ENCODE measurements at places on chromosomes 5 and 9.

- DNase-seq = peak; percentile 15
Observed at GRCh38 chr9:84294241-84294950, 46.2 kb downstream of the SLC28A3 start.

DNA sequence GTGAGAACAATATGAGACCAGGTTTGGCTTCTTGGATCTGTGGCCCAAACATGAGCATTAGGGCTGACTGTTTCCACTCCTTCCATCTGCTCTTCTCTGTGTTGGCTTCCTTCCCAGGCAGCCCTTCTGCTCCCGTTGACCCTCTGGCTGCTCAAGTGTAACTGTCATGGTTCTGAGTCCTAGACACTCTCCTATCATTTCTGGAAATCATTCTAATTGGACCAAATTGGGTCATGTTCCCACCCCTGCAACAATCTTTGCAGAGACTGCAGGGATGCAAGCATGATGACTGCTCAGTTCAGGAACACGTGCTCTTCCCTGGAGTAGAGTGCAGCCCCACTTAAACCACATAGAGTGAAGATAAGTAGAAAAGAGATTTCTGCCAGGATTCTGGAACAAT is 741.4 kb downstream of the TAF11L14 start:
- DNase-seq = no peak

GRCh38 chr9:126470241-126470993 is 143.3 kb upstream of the LMX1B start:
- peak; percentile 42 for DNase-seq

GRCh38 chr9:20207176-20207575 is 415.1 kb downstream of the MLLT3 start:
- no peak for DNase-seq

- DNase-seq = no peak
Observed at GRCh38 chr5:10505517-10506095, 58.3 kb upstream of the ANKRD33B start.

DNA sequence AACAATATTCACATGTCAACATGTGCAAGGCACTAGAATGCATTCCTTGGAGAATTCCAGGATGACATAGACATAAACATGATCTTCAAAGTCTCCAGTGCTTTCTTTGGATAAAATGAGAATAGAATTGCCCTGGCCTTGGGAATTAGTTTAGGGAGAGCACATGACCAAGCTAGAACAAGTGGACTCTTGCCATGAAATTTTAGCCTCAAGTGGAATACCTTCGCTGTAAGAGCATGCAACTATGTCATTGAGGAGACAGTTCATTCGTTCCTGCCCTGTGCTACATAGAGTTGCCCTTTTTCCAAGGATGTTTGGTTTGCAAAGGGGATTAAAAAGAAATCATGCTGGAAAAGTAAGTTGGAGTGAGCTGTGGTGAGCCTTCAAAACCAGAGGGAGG is 42.7 kb downstream of the ZFAND5 start:
- no peak for DNase-seq

GRCh38 chr9:18238752-18239447 is 235.1 kb upstream of the ADAMTSL1 start:
- DNase-seq = no peak

- DNase-seq = no peak
Observed at GRCh38 chr5:116645627-116646026, 71.0 kb upstream of the SEMA6A start.

DNA sequence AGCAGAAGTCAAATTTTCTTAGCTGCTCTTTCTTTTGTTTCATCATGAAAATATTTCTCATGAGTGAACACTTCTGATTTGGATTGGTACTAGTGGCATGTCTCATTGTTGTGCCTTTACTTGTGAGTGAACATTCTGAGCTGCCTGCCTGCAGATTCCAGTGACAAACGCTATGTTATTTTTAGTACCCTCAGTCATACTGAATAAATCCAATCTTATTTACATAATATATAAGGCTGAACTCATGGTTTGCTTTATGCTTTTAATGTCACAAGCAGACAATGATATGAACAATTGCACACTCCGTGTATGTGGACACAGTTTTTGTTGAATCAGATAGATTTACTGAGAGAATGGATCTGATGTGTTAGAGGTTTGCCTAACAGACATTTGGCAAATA is 67.8 kb downstream of the ACTBL2 start:
- DNase-seq = no peak

DNA sequence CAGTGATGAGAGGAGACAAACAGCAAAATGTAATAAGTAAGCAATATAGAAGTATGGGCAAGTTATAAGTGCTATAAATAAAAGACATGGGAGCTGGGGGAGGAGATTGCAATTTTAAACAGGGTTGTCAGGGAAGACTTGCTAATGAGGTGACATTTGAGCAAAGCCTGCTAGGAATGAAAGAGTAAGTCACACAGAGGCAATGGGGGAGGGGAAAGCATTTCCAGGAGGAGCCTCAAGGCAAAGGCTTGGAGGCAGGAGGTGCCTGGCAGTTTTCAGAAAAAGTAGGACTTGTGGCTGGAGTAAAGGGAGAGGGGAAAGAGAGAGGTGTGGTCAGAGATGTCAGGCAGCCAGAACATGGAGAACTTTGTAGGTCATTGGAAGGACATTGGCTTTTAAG is 124.4 kb upstream of the NMUR2 start:
- DNase-seq = no peak

- peak; percentile 35 for DNase-seq
Observed at GRCh38 chr9:85142968-85143367, 473.4 kb downstream of the NTRK2 start.

DNA sequence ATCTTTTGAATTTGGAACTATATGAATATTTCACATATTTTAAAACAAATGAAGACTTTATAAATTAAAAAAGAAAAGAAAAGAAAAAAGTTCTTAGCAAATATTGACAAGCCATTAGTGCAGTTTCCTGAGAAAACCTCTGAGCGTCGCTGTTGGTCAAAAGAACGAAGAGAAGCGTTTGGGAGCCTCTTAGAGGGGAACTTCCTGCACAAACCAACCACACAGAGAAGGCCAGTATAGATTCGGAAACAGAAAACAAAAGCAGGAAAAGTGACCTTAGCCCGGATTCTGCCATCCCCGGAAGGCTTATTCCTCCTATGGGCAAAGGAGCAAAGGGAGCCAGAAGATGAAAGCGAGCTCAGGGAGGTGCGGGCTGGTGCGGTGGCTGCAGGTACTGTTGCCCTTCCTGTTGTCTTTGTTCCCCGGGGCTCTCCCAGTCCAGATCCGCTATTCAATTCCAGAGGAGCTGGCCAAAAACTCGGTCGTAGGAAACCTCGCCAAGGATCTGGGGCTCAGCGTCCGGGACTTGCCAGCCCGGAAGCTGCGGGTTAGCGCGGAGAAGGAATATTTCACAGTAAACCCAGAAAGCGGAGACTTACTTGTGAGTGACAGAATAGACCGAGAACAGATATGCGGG is at the start of gene PCDHGB2:
PCDHGB2 (plus strand) TSS at position 205 of the 637 bp plus-strand sequence; CDS start at position 347, 142 bp downstream.
- DNase-seq = peak; percentile 61

GRCh38 chr5:1887588-1888360 is 5.0 kb upstream of the IRX4 start:
- no peak for DNase-seq

GRCh38 chr9:127779136-127779981 is 893 bp upstream of the SH2D3C start:
- peak; percentile 68 for DNase-seq

GRCh38 chr9:7178729-7179128 is 421.0 kb downstream of the KDM4C start:
- no peak for DNase-seq

- DNase-seq = no peak
Observed at GRCh38 chr9:20925256-20926045, 106.0 kb downstream of the HACD4 start.

DNA sequence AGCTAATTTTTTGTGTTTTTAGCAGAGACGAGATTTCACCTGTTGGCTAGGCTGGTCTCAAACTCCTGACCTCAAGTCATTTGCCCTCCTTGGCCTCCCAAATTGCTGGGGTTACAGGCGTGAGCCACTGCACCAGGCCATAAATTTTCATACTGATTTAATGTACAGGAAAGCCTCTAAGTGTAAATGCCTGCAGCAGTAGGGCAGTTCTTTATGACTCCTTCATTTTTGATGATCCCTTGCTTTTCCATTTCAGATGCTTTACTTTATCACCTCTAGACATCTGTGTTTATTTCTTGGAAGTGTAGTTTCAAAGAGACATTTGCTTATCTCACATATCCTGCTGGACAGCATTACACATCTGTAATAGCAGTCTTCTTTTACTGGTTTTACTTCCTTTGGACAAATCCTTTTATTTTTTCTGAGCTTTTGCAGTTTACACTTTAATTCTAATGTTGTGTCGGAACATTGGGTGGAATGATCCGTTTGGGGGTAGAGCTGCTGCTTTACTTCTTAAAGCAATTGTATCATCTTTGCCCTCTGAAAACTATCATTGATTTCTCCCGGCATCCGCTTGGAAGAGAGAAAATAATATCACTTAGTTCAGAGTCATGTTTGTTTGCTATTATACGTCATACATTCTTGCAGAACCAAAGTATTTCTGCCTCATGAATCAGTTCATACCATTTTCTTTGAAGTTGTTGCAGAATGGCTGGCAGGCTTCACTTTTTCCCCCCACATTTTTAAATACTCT is 36.0 kb downstream of the SCGB3A1 start:
- no peak for DNase-seq

- peak; percentile 78 for DNase-seq
Observed at GRCh38 chr5:150485693-150486401, 22.1 kb upstream of the NDST1 start.

DNA sequence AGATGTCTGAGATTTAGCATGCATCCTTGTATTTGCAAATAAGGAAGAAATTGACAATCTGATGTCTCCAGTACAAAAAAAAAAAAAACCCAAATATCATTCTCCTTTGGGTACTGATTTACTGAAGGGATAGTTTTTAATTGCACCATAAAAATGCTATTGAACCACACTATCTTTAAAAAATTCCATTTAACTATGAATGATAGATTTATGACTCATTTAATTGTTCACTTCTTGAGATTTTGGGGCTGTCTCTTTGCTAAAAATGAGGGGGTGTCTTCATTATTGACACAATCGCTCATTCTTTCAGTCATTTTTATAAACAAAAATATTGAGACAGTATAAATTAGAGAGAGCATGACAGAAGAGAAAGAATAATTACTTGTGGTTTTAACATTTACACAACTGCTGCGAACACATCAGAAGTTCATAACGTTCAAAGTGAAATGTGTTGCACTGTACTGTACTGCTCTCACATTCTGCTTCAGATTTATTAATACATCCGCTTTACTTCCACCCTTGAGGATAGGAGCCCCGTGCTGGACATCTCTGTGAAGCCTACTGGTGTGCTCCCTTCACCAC is 142.3 kb downstream of the MEF2C start:
- DNase-seq = no peak

- no peak for DNase-seq
Observed at GRCh38 chr5:115456056-115456455, 88.5 kb downstream of the FEM1C start.

DNA sequence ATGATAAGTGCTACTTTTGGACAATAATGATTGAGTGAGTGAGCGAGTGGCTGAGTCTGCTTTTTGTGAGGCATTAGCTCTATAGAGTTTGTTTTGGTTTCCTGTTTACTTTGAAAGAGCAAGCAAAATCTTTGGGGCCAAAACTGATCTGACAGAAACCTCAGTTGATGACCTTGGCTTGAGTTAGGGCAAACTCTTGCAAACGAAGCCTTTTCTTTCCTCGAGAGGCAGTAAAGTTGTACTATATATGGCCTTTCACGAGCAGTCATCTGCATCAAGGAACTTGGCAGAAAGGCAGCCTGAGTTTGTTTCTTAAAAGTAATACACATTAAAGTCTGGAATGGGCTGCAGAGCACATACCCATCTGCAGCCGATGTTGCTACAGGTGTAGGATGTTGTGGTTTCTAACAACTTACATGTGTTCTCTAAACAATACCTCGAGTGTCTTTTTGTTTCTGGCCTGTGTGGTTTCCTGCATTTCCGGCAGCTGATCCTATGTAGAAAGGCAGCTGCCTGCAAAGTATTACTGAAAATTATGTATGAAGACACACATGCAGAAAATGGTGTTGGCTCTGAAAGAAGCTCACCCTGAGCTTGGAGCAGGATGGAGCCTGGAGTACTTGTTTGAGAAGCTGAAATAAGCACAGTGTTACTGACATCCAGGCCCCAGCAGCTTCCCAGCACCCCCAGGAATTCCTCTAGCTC is 60.8 kb downstream of the FOXD1 start:
- no peak for DNase-seq

GRCh38 chr5:145101246-145101645 is 733.9 kb downstream of the PRELID2 start:
- no peak for DNase-seq

- DNase-seq = no peak
Observed at GRCh38 chr5:151810449-151810848, 38.7 kb downstream of the G3BP1 start.

- DNase-seq = no peak
Observed at GRCh38 chr9:106913276-106913675, 50.3 kb downstream of the ZNF462 start.

DNA sequence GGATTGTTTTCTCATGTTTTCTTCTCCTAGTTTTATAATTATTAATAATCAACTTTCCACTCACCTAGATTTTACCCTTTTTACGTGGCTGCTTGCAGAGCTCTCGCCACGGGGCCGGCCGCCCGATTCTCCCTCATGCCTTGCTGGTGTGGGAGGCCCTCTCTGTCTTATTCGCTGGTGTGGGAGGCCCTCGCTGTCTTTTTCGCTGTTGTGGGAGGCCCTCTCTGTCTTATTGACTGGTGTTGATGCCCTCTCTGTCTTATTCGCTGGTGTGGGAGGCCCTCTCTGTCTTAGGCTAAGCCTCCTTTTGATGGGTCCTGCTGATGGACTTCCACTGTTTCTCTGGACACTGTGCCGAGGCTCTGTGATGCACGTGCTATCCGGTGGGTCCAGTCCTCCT is 161.3 kb upstream of the IRX2 start:
- no peak for DNase-seq

DNA sequence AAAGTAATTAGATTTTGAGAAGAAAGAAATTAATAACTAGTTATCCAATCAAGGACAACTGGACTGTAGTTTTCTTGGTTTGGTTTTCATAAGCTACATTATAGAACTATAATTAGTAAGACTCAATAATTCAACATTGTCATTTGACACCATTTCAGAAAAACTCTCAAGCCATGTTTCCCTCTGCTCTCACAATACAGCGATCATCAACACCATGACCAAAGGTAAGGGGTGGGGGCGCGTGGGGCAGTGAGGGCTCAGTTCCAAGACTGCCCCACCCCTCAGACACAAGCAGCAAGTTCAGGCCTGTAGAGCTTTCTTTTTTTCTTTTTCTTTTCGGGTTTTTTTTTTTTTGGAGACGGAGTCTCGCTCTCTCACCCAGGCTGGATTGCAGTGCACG is 6.4 kb downstream of the CMBL start:
- DNase-seq = no peak

DNA sequence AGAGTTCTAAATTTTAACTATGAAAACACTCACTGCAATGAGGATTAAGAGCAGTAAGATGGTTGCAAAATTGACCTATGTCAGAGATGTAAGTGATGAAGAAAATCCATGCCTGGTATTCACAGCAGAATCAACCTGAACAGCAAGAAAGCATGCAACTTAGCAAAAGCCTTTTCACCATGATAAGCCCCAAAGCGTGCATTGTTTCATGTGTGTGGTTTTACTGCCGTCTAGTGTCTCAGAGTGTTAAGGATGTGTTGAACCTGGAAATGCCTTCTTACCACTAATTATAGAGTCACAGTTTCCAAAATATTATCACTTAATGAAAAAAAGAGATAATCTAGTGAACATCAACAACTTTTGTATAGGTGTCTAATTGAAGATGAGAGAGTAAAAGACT is 415.2 kb upstream of the TRPC7 start:
- DNase-seq = no peak

- DNase-seq = no peak
Observed at GRCh38 chr5:75286211-75286773, 49.6 kb upstream of the ANKRD31 start.
